ENCODE measurements at places on chromosomes 5 and 9.

GRCh38 chr5:849651-850301 lies 1.0 kb downstream of the ZDHHC11 start:
- no peak for DNase-seq

DNA sequence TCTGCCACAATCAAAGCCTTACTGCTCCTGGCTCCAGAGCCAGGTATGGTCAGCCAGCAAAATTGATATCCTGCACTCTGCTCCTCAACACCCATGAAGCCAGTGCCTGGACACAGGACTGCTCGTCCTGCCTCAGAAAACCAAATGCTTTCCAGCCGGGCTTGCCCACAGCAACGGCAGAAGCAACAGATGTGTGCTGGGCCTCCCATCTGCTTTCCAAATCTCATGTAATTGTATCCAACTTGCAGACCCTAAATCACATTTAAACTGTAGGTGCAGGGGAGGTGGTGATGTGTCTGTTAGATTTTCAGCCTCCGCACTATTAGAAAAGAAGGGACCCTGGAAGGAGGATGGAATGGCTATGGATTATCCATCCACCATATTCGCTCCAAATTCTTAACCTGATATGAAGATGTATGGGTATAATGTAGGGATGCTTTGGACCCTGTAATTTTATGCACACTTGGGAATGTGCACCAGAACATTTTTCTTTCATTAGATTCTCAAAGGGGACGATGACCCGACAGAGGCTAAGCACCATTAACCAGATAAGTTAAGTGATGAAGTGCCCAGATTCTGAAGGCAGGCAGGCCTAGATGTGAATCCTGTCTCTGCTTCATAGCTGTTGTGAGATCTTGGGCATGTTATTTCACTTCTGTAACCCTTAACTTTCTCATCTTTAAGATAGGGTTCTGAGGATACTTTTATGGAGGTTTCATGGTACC lies 58.2 kb downstream of the EXOSC2 start:
- DNase-seq: no peak

DNA sequence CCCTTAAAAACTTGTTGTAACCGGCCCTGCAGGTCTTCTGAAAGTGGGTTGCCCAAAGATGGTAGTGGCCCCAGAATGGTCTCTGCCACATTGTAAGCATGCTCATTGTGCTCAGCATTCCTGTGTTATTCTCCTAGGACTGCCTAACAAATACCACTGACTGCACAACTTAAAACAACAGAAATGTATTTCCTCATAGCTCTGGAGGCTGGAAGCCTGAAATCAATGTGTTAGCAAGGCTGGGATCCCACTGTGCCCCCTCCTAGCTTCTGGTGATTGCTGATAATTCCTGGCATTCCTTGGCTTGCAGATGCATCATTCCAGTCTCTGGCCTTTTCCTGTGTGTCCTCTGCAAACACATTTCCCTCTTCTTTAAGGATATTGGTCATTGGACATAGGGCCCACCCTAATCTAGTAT lies 3.4 kb upstream of the GCNT4 start:
- DNase-seq: peak; percentile 8

GRCh38 chr5:54769746-54770145 lies 215.6 kb downstream of the ESM1 start:
- no peak for DNase-seq

DNA sequence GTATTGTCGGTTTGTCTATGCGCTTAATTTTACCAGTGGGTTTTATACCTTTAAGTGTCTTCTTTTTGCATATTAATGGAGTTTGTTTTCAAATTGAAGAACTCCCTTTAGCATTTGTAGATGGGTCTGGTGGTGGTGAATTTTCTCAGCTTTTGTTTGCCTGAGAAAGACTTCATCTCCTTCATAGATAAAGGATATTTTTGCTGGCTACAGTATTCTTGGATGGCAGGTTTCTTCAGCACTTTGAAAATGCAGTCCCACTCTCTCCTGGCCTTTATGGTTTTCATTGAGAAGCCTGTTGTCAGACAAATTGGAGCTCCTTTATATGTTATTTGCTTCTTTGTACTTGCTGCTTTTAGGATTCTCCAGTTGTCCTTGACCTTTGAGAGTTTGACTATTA lies 142.1 kb downstream of the RAB3C start:
- no peak for DNase-seq

GRCh38 chr9:106797299-106797698 lies 65.7 kb upstream of the ZNF462 start:
- peak; percentile 21 for DNase-seq

GRCh38 chr5:148561801-148562311 lies 92.5 kb downstream of the HTR4 start:
- no peak for DNase-seq

- DNase-seq: no peak
Measured at GRCh38 chr9:37769306-37769705, 15.6 kb downstream of the EXOSC3 start.

DNA sequence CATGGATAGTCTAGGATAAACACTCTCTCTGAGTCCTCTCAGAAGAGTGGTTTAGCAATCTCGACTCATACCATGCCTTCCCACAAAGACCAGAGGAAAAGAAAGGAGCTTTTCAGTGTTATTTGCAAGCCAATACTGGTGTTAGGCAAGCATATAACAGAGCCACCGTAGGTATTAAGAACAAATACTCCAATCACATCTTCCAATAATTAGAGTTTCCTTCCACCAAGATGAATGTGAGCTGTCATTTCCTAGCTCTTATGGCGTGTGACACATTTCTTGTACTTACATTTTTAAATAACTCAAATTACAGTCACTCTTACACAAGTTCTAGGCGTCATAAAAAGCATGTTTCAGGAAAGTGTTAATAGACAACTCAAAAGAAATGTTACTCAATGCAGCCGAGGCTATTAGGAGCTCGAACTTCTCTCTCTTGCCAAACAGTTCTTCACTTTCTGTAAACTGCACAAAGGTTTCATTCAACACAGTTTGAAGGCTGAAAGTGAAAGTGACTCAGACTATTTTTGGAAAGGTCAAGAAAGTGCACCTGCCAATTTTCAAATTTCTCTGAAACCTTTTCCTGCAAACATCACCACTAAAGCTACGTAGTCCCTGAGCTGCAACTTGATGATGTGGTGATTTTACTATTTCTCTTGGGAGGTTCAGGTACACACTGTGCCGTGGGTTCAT lies 153.8 kb downstream of the AUH start:
- DNase-seq: peak; percentile 80

DNA sequence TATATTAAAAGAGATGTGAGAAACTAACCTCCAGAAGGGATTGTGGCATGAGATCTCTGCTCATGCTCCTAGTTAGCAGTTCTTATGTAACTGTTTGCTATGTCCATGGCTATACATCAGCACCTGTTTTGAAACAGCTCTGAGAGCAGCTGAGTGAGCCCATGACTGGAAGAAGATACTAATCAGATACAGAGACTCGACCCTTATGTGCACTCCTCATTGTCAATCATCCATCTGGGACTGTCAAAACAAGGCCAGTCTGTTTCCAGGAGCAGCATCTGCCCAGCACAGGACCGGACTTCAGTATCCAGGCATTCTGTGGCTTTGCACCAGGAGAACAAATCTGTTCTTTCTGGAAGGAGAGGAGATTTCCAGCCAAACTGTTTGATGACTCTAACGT lies 77.7 kb downstream of the EFNA5 start:
- no peak for DNase-seq

GRCh38 chr9:89952401-89952800 lies 347.6 kb downstream of the GADD45G start:
- peak; percentile 88 for DNase-seq

DNA sequence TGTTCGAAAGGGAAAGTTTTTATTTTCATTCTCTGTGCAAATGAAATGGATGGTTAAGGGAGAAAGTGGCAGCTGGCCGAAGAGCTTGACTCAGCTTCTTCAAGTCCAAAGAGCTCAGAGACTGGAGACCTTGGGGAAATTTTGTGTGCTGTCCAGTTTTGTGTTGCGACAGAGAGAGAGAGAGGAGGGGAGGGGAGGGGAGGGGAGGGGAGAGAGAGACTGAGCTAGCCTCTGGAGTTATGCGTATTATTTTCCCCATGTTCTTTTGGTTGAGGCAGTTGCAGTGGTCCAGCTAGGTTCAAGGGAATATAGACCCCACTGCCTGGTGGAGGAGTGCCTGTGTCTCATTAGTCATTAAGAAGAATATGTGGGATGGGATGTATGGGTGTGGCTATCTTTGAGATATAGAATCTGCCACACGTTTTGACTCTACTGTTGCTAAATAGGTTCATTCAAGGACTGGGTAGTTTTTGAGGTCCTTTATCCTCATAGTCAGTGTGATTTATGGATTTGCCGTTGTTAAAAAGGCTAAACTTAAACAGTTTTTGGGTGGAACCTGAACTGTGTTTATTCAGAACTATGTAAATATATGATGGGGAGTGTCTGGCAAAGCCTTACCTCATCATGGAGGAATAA lies 69.7 kb downstream of the ARHGAP26 start:
- peak; percentile 91 for DNase-seq

DNA sequence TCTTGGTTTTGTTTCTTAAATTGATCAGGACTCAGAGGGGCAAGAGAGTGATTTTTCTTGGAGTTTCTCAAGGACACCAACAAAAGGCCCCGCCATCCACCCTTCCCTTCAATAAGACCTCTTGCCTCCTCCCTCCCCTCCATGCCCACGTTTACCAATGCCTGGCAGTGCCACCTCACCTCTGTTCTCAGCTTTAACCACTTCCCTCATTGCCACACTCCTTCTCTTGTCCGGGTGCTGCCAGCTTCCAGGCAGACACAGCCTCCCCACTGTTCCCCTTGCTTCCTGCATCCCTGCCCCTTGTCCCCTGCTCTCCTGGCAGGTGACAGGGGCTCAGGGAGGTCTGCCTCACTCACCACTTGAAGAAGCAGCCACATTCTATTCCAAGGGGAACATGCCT lies 90.8 kb downstream of the LHX2 start:
- no peak for DNase-seq

- DNase-seq: no peak
Measured at GRCh38 chr9:37916471-37917312, 12.8 kb upstream of the SLC25A51 start.

DNA sequence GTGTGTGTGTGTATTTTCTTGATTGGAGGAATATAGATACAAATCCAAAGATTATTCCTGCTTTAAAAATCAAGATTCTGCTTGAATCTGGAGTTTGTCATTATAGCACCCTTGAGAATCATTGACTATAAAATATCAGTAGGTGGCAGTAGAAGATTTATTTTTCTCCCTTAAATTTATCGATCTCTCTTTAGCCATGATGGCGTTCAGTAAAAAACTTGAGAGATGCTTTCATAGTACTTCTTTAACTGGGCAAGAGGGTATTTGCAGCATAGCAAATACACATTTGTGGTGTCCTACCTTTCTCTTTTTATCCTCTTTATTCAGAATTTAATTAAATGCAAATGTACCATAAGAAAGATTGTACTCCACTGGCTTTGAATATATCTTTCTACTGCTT lies 307.7 kb downstream of the ADGRV1 start:
- DNase-seq: peak; percentile 31

GRCh38 chr5:92734211-92734940 lies 846.6 kb downstream of the NR2F1-AS1 start:
- no peak for DNase-seq

GRCh38 chr5:91136271-91136670 lies 246.8 kb downstream of the ARRDC3 start:
- no peak for DNase-seq

DNA sequence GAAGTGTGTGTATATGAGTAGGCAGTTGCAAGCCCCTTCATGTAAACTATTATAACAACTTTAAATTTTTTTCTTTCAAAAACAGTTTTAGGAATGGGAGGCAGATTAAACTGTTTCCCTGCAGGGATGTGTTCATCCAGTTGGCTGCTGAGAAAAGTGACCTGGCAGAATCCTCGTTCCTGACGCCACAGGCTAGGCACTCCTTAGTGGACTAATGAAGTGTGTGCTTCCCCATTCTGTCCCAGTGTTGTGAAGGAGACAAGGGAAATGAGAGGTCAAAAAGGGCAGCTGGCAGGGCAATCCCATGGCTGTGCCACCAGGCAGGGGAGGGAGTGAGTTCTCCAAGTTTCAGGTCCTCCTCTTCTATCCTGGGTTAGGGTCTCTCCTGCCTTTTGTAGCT lies 59.8 kb downstream of the FOXD1 start:
- DNase-seq: no peak

DNA sequence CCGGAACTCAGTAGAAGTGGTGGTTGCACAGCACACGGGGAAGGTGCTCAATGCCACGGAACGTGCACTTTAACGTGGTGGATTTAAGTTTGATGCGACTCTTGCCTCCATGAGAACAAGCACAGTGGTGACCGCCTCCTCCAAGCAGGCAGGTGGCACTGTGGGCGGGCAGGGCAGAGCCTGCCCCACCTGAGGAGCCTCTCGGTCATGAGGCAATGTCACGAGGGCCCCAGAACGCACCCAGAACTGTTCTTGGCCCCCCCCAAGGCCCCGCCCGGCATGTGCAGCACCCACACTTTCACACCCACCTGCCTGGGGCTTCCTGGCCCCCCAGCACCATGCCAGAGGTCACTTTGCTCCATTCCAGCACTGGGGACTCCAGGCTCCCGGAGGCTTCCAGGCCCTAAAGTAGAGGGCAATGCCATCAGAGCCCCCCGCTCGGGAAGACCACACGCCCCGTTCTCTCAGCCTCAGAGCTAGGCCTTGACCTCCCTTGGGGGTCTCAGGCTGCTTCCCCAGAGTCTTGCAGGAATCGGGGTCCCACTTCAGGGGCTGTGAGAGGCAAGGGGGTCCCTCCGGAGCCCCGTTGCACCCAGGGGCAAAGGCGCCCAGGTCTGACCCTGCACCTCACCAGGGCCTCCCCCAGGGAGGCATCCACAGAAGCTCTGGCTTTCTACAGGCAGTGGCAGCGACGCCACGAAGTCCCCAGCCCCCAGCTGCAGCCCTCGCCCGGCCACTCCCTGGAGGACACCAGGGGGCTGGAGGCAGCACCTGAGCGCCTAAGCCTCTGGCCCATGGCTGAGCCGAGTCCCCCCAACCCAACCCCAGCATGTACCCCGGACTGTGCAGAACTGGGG lies 14.0 kb downstream of the CCDC187 start:
- no peak for DNase-seq

- no peak for DNase-seq
Measured at GRCh38 chr5:128274441-128274840, 190.9 kb downstream of the SLC12A2 start.

DNA sequence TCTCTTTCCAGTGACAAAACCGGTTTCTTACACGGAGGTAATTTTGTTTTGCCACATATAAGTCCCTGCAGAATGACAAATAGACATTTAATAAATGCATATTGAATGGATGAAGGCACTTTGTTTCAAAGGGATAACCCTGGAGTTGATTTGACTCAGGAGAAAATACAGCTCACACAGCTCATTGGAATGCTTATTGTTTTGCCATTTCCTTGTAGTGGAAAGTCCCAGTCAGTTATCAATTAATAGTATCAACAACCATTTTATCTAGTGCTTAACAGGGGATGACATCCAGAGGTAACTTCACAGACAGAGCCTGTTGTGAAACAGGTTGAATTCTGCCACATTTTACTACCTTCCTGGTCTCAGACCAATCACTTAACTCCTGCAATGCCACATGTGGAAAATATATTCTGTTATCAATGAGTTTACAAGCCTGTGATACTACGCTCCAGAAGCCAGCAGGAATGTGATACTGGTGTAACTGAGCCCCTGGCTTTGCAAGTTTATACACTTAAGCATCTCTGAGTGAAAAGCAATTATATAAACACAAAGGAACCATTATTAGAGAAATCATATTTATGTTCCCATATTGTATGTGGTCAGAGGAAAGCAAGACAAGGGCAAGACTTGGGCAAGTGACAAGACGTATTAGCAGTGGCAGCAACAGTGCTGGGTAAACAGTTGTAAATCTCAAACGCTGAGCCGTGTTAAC lies 123.1 kb upstream of the ANKRD55 start:
- DNase-seq: no peak

- DNase-seq: peak; percentile 16
Measured at GRCh38 chr9:72952914-72953313, at the start of gene ALDH1A1. Gene ALDH1A1 (minus strand): TSS chr9:72953053. CDS start chr9:72953000, 53 bp downstream.

Measured in fibroblast of mammary gland (primary cell).